ENCODE measurements at places on chromosomes 1 and 21.

- DNase-seq: no peak
Observed at GRCh38 chr1:98732985-98733781, 71.7 kb downstream of the SNX7 start.

GRCh38 chr1:41571041-41571440, 86.6 kb upstream of the EDN2 start:
- no peak for DNase-seq

DNA sequence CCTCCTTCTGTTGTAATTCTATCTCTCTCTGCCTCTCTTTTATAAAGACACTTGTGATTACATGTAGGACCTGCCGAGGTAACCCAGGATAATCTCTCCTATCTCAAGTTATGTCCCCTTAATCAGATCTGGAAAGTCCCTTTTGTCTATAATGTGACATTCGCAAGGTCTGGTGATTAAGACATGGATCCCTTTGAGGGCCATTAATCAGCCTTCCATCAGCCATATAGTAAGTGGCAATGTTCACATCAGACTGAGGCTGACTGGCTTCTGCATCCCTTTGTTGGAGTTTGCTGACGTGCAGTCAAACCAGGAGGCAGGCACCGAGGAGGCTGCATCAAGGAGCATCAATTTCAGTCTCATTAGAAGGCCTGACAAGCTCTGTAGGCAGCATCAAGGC, 209.6 kb downstream of the BACH1 start:
- DNase-seq: no peak

GRCh38 chr21:33403128-33403785, at the start of gene IFNGR2:
TSS of gene IFNGR2 (plus strand) at chr21:33403413. CDS start at chr21:33403544, 131 bp downstream.
- no peak for DNase-seq

DNA sequence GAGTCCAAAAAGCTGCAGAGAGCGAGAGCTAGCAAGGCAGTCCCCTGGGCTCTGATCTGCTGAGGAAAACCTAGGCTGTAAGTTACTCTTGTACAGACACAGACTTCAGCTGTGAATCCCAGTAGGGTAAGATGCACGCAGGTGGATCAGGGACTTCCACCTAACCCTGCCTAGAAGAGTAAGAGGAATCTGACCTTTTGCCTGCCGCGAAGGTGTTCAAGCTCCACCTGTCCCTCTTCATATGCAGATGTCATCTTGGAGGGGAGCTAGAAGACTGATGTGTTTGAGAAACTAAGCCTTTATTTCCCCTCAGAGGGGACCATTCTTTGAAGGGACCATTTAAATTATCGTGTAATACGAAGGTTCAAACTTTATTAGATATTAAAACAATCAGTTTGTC, 108.6 kb upstream of the USP24 start:
- no peak for DNase-seq

- DNase-seq: peak; percentile 54
Observed at GRCh38 chr1:50208315-50208714, 99.6 kb downstream of the ELAVL4 start.

All from T1000 (cell line).